ENCODE measurements at places on chromosomes 3 and 15.
A peak's percentile ranks its signal among the peaks of the same experiment; 100 is the strongest.

- DNase-seq, result peak; percentile 66
Measured at GRCh38 chr3:32296251-32297204, 58.0 kb downstream of the CMTM8 start.

- no peak for DNase-seq
Measured at GRCh38 chr3:169512991-169513390, 150.5 kb downstream of the MECOM start.

GRCh38 chr15:45197512-45197911 is 9.7 kb upstream of the SHF start:
- no peak for DNase-seq

DNA sequence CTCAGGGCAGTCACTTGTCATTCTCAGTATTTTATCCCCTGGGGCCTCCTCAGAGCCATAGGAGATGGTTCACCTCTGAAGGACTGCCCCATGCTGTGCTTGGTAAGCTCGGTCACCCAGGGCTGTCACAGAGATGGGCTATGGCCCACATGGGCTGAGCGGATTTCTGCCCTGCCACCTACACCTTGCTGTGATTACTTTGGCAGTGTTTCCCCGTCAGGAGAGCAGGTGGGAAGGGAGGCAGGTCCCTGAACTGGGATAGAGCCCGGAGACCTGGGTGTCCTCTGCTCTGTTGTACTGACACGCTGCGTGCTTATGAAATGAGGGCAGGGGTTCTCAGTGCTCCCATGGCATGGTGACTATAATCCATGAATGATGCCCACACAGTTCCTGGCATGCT is 48.9 kb downstream of the APBA2 start:
- no peak for DNase-seq

- DNase-seq, result peak; percentile 47
Measured at GRCh38 chr15:31128919-31129768, 27.6 kb upstream of the TRPM1 start.

GRCh38 chr3:188319569-188319968 is 165.6 kb downstream of the LPP start:
- no peak for DNase-seq

DNA sequence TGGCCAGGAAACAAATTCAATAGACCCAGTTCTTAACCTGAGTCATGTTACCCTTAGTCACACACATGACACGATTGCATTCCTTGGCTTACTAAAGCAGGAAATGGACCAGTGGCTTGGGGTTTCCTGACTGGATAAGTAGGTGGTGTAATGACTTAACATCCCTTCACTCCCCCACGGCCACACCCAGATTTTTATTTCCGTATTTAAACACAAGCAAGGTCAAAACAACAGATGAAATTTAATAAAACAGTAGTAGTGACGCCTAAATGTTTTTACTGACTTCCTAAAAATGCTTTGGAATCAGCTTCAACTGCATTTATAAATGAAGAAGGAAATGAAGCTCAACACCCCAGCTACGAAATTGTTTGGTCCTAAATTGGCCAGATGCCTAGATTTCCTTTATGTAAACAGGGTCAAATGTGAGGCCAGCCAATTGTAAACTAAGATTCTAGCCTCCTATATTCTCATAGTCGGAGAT is 324.3 kb downstream of the CHST2 start:
- peak; percentile 10 for DNase-seq

GRCh38 chr15:45744236-45744589 is 109.4 kb downstream of the SQOR start:
- no peak for DNase-seq

DNA sequence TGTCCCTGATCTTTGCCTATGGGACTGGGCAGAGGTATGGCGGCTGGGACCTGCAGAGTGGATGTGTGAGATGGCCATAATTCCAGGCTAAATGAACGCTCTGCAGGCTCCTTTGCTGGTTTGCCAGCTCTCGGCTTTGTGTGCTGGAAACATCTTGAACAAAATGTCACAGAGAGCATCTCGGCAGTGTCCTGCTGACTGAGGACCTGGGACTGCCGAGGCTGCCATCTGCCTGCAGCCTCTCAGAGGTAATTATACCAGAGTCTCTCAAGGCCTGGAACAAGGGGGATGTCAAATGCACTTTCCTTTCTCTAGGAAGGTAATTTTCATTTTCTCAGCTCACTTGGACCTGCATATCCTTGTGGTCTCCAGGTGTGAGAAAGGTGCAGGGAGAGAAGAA is 354.2 kb downstream of the PDCD6IP start:
- no peak for DNase-seq

DNA sequence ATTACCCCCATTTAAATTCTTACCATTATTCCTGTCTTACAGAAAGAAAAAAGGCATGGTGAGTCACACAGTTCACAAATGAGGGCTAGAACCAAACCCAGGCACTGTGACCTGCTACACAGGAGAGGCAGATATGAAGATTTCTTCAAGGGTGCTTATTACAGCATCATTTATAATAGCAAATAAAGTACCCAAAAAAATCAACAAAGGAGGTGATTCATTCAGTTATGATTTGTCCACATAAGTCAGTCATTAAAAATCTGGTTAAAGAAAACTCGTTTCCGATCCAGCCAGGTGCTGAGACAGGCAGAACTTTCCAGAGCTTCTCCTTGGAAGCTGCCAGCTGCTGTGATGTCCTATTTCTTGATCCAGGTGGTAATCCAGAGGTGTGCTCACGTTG is 7.5 kb upstream of the LOXL1 start:
- no peak for DNase-seq

DNA sequence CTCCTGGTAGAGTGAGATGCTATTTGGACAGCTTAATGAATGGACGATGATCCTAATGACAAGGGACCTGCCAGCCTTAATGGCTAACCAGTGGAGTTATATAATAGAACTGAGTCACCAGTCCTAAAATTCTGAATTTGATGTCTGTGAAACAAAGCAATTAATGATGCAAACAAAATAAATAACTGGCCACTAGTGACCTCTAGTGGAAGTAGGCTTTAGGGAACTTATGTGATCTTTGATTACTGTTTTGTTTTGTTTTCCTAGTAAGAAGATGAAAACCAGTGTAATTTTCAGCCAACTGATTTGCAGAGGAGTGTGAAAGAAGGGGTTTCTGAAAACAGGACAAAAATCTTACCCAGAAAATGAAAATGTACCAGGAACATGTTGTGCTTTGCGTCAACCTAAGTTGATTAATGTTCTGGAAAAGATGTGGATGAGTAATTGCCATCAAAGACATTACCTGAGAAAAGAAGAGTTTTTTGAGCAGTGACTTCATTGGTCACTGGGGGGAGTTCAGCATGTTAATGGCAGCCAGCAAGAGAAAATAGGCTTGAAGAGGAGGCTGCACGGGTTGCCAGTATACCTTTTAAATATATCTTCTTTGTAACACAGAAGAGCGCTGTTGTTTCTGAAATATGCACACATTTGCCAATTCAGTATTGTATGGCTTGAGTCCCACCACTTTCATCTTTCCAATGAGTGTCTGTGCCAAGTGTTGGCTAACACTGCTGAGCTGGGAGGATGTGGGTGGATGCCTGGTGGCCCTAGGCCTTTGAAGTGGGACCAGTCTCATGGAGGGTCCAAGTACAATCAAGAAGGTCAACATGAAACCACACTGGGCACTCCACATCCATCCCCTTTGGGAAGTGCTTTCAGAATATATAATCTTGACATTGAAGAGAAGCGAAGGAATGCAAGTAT is 9.3 kb downstream of the VEPH1 start:
- no peak for DNase-seq

- DNase-seq, result no peak
Measured at GRCh38 chr15:88512078-88512477, 34.4 kb downstream of the DET1 start.

DNA sequence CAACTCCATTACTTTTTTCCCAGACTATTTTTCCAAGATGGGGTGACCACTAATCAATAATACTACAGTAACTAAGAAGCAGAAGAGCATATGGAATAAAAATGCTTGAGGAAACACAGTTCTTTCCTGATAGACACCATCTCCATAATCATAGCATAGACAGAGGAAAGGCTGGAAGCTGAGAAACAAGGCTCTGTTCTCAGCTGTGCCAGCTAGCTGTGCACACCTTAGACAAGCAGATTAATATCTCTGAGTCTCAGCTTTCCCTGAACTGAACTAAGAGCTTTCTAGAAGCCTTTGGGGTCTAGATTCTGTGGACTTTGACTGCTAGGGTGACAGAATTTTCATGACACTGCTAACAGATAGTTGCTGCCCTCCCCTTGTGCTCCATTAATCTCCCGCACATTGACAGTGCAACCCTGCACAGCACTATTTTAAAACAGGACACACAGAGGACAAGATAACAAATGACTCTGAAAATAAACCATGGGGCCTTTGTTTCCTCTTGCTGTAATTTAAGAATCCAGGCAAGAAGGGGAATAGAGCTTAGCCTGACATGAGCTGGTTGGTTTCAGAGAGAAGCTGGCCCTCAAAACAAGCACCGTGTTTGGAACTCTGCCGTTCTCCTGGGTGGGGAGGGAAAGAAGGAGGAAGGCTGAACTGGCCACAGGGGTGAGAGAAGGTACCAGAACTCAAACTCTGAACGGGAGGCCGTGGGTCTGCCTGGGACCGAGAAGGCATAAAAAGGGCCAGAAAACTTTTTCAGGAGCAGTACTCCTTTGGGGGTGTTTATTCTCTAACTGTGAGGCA is 67.4 kb downstream of the ATP13A5 start:
- no peak for DNase-seq

- no peak for DNase-seq
Measured at GRCh38 chr3:46380471-46381221, 9.9 kb downstream of the CCR5 start.

DNA sequence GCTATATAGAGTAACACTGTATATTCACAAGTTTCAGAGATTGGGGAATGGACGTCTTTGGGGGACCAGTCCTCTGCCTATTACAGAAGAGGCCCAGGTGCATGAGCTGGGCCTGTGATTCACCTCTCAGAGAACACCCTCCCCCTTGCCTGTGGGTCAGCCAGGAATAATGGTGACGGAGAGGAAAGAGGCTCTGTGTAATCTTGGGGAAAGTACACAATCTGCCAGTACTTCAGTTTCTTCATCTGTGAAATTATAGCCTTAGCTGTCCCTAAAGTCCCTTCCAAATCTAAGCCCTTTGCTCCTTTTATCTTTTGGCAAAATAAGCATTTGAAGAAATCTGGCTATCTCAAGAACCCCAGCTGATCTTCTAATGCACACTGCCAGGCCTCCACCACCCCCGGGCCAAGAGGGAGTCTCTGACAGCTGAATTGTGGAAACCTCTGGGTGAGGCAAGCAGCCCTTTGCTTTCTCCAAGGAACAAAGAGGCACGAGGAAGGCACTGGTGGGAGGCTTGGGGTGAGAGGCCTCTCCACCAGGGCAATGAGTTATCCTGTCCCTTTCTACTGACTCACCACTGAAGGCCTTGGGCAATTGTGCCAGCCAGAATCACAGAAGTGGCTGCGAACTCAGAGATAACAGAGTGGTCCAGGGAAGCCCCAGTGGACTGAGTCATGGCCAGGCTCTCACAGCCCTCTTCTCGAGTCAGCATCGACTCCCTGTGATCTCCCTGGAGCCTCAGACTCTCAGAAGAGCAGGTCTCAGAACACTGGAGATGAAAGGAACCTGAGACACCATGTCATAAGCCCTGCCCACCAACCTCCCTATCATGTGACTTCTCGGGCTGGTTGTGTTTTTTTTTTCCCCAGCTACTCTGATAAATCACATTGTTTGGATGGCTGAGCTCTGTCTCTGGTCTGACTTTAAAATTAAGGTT is 31.8 kb downstream of the CCNL1 start:
- DNase-seq, result peak; percentile 71
